ENCODE measurements at places on chromosomes 6 and 20.

GRCh38 chr20:58161192-58161591 is 67.3 kb downstream of the ANKRD60 start:
- DNase-seq = no peak

GRCh38 chr6:156114541-156114940 is 658.9 kb upstream of the NOX3 start:
- no peak for DNase-seq

- DNase-seq = no peak
These were observed 58.8 kb downstream of the DOP1A start for GRCh38 chr6:83126223-83126622.

DNA sequence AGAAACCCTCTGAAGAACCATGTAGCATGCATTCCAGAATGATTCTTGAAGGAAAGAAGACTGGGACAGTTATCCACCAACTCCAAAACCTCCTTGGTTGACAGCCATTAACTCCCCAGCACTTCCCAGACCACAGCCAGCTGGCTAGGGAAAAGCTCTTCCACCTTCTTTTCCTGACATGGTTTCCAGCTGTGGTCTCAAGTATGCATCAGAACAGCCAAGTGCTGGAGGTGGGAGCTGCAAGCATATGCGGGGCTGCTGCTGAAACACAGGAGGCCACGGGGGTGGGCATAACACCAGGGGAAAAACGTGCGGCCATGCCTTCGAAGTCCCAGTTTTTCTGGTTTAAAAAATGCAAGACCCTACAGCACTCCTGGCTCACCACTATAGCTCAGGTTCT is 108.0 kb upstream of the FAM184A start:
- DNase-seq = no peak

DNA sequence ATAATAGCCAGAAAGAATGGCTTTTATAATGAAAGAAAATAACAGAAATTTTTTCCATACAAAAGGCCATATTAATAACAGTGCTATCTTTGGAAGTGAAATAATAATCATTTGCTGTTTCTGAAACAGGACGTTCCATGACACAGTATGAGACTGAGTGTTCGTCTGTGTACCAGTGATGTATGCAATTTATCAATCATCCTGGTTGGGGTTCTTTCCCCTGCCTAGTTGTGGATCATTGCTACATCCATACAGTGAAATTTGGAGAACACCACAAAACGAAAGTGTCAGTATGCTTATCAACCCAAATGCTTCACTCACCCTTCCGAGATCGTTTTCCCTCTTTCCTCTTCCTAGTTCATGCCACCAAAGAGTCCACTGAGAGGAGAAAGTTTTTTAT is 151.4 kb upstream of the PRDM1 start:
- DNase-seq = no peak

GRCh38 chr20:32141465-32141980 is 32.0 kb downstream of the TM9SF4 start:
- no peak for DNase-seq

DNA sequence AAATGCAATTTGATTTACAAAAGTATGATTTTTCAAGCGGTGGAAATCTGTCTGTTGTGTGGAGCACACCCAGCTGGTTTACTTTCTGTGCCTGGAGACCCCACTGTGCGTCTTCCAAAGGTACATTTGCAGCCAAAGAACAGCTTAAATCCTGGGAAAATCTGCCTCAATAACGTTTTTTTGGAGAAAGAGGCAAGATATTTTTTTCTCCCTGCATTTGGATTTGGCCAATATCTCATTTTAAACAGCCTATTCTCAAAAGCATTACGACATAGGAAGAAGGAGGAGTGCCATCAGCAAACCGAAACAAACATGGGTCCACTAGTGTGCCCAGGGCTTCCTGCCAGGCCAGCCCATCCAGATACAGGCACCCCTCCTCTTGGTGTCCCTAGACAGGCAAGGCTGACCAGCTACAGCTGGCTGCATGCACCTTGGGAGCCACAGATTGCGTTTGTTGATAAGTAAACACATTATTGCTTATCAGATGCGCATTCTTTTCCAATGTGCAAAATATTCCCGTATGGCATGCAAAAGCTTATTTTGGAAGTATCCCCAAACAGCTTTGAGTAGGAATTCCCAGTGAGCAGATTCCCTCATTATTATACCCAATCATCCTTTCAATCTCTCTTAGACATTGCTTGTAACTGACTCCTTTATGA is 184.5 kb upstream of the MARCKS start:
- DNase-seq = no peak

GRCh38 chr6:166266336-166266735 is 41.9 kb downstream of the PRR18 start:
- DNase-seq = no peak

DNA sequence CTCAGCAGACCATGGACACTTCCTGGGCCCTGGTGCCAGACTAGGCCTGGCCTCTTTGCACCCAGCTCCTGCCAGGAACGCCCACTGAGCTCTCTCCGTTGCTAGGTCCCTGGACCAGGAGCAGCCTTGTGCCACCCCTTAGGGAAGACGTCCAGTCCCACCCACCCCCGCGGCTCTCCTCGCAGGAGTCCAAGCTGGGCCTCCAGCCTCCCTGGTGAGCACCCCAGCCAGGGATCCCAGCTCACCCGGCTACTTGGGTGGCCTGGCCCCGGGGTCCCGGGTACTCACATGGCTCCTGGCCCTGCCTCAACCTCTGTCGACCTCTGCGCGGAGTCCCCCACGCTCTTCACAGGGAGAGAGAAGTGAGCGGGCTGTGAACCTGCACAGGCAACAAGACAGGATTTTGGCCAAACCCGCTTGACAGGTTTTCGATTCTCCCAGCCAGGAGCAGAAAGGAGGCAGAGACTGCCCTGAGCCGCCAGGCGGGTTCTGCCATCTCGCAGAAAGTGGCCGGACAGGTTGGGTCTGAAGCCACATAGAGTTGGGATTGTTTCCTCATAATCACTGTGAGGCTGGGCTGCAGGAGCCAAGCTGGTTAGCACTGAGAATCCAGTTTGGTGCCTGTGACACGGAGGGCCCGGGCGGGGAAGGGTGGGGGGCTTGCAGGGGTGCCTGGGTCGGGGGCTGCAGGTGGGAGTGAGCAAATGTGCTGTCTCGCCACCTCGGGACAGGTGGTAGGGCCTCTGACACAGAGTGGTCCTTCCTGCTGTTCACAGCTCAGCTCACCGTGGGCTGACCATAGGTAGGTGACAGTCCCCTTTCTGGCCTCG is at the start of gene RBBP8NL:
TSS of gene RBBP8NL (minus strand) at position 368 of the 830 bp plus-strand sequence. CDS start 7,892 bp downstream, outside the sequence.
- DNase-seq = no peak

DNA sequence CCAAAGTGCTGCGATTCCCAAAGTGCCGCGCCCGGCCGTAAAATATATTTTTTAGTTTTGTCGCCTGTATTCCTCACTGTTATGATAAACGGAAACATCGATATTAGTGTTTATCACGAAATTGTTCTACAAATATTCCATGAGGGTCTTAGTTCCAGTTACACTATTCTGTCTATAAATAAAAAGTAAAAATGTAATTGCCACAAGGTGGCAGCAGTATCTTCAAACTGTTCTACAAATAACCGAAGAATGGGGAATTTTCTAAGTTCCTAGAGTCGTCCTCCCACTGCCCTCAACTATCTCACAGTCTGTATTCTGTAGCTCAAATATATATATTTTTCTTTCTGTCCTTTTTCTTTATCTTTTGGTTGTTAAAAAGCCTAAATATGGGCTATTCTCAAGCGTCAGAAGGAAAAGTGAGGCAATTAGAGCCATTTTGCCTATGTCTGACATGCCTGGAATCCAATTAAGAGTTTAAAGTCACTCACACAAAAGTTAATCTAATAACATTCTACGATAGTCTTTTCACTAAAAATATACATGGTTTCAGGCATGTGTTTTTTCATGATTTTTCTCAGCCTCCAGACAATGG is 14.2 kb upstream of the FAM162B start:
- DNase-seq = no peak

DNA sequence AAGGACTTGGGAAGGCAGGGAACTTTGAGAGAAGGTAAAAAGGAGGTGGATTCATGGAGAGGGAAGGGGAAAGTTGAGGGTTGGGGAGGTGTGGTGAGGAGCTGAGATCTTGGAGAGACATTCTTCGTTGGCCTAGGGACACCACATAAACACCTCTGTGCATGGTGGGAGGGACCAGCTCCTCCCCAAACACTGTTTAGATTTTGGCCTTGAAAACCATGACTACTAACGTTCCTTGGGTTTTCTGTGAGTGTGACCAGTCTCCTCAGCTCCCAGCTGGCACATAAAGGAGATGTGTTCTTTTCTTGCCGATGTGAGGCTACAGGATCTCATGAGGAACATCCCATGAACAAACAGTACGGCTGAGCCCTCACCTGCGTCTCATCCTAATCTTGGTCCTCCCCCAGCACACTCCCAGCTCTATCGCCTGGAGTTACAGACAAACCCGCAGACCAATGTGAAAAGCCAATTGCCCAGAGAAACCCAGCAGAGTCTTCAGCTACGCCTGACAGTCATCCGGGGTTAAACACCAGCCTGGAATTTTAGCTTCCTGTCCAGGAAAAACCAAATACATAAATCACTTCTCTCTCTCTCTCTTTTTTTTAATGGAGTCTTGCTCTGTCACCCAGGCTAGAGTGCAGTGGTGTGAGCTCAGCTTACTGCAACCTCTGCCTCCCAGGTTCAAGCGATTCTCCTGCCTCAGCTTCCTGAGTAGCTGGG is 22.0 kb upstream of the DDR1 start:
- no peak for DNase-seq

- DNase-seq = no peak
These were observed 261.9 kb upstream of the CITED2 start for GRCh38 chr6:139636391-139636790.

GRCh38 chr20:57198132-57199072 is 68.0 kb downstream of the BMP7 start:
- no peak for DNase-seq

DNA sequence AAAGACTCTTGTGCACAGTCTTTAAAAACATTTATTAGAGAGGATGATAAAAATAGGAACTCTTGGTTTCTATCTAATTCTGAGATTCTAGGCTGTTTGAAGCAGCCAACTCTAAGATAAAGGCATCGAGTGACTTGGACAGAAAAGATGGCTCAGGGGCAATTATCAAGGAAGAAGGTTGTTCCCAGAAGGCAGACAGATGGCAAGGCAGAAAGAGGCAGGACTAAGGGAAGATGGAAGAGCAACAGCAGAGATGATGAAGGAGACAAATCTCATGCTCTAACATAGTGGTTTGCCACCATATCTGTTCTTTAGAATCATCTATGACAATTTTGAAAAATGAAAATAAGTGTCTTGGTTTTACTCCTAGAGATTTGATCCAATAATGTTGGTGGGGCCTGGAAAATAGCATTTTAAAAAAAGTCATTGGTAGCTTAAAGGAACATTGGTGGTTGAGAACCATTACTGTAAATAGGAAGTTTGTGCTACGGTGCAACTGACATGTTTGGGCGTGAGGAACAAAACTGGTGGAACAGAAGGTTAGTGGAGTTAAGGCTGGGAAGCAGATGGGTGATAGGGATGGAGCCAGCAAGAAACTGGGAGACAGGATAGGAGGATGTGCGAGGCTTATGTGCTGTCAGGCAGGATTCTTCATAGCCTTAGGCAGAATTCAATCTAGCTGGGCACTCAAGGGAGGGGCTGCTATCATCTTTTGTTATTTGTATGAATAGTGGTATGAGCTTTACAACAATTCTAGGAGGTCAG is 751.1 kb downstream of the DHX35 start:
- no peak for DNase-seq

GRCh38 chr20:61052195-61052750 is 199.8 kb upstream of the CDH4 start:
- DNase-seq = no peak

- no peak for DNase-seq
These were observed 105.8 kb upstream of the NOX3 start for GRCh38 chr6:155561257-155561965.

DNA sequence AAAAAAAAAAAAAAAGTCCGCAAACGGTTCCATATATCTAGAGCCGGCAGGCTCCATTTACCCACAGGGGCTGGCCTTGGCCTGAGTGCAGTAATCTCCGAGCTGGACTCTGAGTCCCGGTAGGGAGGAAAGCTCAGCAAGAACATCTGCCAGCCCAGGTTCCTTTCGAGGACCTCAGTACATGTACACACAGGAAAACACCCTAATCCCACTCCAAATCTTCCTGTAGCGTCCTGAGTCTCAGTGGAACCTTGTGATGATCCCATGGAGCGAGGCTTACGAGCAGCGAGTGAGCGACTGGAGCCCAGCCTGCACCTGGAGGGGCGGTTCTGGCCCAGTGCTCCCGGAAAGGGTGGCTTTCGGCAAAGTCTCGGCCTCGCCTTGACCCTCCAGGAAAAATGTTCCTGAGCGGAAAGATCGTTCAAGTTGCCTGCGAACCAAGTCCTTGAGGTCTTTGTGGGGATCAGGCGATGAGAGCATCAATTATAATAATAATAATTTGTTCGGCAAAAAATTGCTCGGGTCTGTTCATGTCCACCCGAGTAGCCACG is 32.1 kb downstream of the PRSS16 start:
- no peak for DNase-seq

- DNase-seq = no peak
These were observed 46.6 kb downstream of the HDDC2 start for GRCh38 chr6:125255201-125255600.

DNA sequence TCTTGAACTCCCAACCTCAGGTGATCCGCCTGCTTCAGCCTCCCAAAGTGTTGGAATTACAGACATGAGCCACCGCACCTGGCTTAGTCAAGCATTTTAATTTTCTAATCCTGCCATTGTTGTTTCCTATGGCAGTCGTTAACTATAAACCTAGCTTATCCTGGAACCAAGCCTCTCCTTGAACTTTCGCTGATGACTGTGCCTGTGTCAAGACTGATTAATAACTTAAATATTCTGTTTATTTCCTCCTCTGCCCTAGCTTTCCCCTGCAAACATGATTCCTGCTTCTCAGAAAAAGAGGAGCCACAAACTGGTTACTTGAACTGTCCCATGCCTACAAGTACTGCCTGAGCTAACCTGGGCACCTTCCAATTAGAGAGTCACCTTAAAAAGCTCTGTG is 1.5 kb downstream of the VNN1 start:
- no peak for DNase-seq

DNA sequence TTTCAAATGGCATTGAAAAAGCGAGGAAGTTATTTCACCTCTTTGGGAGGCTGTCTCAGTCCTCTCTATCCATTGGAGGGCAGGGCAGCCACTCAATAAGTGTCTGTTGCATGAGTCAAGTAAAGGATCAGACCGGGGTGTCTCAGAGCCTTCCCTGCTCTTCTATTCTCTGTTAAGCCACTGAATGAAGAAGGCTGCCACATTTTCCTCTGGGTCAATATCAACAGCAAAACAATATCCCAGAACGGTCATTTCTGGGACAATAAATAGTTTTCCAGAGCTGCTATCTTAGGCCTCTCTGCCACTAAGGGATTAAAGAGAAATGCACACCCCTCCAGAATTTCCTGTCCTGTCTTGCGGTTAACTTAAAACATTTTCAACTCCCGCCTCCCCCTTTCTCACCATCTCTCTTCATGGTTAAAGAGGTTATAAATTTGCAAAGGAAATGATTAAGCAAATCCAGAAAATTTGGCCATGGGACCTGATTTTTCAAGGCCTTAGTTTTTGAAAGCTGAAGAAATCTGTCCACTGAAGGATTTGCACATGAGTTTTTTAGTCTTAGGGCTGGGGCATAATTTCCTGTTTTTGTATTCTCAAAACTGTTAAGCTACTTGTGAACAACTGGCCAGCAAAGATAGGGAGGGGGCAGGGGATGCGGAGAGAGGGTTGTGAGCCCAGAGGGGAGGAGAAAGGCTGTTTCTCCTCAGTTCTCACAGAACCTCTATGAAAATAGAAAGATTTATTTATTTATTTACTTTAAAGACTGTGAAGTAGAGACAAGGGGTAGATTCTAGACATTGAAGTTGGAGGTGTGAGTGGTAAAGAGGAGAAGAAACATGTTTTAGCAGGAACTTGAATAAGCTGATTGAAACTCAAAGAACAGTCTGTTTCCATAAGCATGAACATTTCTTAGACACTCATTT is 135.7 kb downstream of the BCAS1 start:
- DNase-seq = no peak

Data from HL-60 (cell line).